Transverse colon (tissue), 4 donors: ENCODE measurements at places on chromosomes 12 and 14.

DNA sequence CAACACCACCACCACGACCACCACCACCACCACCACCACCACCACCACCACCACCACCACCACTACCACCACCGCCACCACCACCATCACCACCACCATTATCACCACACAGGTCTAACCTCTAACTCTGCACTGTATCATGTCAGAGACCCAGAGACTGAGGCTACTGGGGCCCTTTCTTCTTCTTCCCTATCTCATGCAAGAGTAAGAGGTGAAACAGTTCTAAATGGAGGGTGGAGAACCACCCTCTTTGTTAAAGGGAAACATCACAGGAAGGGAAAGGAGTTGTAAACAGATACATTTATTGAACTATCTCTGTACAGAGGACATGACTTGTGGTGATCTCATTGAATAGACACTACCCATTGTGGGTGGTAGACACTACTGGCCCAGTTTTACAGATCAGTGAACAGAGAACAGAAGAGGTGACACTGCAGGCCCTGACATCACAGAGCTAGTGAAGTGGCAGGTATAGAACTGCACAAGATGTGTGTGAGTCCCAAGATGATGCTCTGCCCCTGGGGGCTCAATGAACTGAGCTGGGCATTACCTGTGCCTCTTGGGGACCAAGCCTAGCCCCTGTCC, 91.6 kb downstream of the FOXN3 start:
- DNase-seq, result no peak

- DNase-seq, result peak; percentile 62
Observed at GRCh38 chr14:74401504-74402241, 24.3 kb downstream of the SYNDIG1L start.

- peak; percentile 72 for DNase-seq
Observed at GRCh38 chr12:124397807-124398577, 103.1 kb downstream of the RFLNA start.

DNA sequence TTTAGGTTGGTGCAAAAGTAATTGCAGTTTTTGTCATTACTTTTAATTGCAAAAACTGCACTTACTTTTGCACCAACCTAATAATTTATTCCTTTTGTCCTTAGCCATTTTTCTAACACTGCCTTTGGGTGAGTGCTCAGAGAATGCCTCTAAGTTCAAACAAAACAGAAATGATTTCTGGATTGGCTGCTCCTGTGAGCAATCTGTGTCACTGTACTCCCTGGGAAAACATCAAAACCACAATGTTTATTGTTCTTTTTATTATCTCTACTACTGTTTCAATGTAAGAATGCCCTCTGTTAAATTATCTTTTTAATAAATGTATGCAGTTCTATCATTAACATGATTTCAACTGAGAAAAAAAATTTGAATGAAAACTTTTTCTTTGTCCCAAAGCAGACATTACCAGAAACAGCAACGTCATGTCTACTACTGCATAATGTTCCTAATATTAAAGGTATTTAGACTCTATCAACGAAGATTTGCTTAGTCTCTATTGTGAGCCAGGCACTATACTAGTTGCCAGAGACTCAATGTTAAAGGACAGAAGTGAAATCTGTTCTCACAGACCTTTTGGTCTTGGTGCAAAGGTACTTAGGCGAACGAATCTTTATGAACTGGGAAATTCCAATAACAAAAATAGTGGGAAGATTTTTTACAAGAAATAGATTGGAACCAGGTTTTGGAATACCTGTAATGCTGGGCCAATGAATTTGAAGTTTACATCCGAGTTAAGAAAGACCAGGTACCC, 6.2 kb downstream of the SLC41A2 start:
- no peak for DNase-seq

GRCh38 chr12:7162691-7163114, 26.8 kb upstream of the PEX5 start:
- DNase-seq, result peak; percentile 32

GRCh38 chr14:37061697-37062096, 110.7 kb downstream of the SLC25A21 start:
- DNase-seq, result no peak

DNA sequence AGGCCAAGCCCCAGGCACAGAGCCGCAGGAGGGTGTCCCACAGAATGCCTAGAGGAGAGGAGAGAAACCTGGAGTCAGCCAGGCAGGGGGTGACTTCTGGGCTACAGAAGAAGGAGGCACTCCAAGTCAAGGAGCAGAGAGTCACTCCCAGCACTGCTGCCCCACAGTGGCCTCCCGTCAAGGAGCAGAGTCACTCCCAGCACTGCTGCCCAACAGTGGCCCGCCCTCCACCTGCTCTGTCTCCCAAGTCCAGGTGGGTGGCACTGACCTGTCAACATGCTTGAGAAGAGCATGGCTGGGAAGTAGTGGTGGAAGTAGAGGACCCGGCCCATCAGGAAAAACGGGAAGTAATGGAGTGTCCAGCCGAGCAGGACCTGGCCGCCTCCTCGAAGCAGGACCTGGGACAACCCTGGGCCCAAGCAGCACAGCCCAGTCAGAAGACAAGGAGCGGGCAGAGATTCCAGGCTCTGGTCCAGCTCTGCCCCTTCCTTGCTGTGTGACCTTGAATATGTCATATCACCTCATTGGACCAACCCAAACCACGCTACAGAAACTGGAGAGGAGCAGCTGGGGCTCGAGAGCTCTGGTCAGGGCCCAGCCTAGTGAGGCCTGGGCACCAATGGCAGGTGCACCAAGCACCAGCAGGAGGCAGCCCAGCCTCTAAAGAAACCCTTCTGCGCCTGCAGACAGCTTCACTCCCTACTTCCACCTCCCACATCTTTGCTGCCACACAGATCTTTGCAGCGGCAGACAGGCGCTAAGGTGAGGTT, 7.6 kb upstream of the NGB start:
- no peak for DNase-seq

GRCh38 chr14:103230021-103230420, 104.0 kb upstream of the EIF5 start:
- no peak for DNase-seq

DNA sequence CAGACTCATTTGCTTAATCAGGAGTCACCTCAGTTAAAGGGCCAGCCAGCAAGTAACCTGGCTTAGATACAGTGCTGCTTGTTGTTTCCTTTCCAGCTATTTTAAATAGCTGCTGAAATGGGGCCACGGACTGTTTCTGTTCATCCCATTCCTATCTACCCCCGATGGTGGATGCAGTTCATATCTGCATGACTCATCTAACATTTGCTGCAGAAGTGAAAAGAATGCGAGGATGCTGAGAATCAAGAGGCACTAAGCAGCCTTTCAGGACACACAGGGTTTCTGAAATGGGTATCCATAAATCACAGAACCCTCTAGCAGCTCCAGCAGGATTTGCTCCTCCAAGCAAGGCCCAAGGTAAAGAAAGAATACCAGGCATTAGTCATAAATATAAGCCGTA, 60.2 kb upstream of the RTRAF start:
- no peak for DNase-seq

DNA sequence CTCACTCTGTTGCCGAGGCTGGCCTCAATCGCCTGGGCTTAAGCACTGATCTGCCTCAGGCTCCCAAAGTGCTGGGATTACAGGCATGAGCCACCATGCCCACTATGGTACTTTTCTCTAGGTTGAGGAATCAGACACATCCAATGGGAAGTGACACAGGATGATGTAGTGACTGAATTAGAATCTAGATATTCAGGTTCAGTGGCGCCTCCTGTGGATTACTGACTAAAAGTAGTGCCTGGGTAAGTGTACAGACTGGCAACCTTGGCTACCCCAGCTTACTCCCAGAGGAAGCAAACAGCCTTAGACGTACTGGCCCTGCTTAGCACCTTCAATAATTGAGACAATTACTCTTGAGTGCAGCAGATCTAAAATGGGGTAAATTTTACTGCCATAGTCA, 22.8 kb downstream of the GALNT8 start:
- DNase-seq, result peak; percentile 51

- no peak for DNase-seq
Observed at GRCh38 chr14:34078117-34078743, 127.4 kb upstream of the EGLN3 start.

DNA sequence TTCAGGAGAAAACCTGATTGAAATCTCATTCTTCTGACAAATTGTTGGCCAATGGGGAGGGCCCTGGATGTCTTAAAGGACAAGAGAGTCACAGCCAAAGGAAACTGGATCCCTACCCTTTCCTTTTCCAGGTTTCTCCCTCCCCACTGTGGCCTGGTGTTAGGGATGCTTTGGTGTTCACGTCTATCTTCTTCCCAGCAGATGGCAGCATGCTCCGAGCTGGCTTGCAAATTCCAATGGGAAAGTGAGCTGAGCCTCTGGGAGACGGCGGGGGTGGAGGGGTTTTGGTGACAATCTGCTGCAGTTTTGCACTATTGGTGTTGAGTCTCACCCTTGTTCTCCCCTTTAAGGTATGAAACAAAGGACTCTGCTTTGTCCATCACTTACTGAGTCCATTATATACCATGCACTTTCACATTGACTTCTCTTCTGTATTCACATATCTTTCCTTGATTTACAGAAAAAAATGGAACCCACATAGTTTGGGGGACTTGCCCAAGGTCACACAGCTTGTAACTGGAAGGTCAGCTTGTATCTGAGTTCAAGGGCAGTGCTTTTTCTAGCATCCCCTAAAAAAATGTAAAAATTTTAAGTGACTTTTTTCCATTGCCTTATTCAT, 39.3 kb downstream of the CCDC177 start:
- peak; percentile 22 for DNase-seq

DNA sequence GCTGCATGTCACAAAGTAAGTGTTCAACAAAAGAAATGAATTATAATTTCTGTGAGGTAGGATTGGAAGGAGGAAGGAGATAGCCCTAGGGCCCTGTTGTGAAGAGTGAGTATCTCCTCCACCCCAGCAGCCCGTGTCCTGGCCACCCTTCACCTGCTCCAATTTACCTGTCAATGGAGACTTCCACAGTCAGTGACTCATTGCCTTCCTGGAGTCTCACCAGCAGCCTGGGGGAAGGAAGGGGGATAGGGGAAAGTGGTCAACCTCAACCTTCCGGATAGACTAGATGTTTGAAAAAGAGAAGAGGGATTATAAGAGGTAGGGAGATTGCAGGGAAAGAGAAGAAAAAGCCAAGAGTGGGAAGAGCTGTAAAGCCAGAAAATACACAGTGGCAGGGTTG, 9.2 kb downstream of the STAT2 start:
- no peak for DNase-seq

GRCh38 chr14:92415969-92416368, 93.0 kb downstream of the SLC24A4 start:
- DNase-seq, result no peak

GRCh38 chr12:94863321-94864035, 140.0 kb downstream of the NDUFA12 start:
- DNase-seq, result no peak

GRCh38 chr12:26825459-26826016, 7.5 kb downstream of the ITPR2 start:
- DNase-seq, result no peak

DNA sequence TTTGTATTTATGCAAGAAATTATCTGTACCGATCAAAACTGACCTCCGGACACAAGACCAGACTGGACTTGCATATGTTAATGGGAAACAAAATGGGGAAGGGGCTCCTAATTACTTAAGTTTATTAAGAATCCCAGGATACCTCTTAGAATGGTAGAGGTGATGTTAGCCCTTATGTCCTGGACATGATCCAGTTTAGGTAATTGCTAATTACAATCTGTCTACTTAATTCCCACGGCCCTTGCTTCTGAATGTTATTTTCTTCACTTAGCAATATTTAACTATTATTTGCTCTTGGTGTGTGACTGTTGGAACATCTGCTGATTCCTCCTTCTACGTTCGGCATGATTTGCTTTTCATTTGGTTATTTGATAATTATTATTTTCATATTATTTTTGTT, 644.0 kb downstream of the DIO2 start:
- DNase-seq, result no peak

DNA sequence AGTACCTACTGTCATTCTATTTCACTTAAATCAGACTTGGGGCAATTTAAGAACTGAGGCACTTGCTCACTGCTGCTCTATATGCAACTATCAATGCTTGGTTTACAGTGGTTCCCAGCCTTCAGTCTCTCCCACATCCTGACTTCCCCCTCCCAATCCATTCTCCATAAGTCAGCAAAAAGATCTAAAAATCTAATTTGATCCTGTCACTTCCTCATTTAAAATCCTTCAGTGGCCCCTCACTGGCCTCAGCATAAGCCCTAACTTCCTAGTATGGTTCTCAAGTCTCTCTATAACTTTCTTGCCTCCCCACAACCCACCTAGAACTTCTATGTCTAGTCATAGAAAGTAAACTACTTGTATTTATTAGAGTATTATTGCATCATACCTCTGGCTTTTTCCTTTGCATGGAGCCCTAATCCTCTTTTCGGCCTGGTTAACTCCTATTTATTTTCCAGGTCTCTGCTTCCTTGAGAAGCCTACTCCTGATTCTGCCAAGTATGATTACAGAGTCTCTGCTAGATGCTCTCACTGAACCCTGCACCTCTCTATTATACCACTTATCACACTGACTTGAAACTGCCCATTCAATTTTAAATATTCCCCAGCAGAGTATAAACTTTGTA, 130.6 kb downstream of the RALGAPA1 start:
- DNase-seq, result no peak

- DNase-seq, result no peak
Observed at GRCh38 chr12:7354529-7354928, 50.7 kb downstream of the ACSM4 start.

- no peak for DNase-seq
Observed at GRCh38 chr14:61563880-61564617, 131.3 kb upstream of the HIF1A start.

DNA sequence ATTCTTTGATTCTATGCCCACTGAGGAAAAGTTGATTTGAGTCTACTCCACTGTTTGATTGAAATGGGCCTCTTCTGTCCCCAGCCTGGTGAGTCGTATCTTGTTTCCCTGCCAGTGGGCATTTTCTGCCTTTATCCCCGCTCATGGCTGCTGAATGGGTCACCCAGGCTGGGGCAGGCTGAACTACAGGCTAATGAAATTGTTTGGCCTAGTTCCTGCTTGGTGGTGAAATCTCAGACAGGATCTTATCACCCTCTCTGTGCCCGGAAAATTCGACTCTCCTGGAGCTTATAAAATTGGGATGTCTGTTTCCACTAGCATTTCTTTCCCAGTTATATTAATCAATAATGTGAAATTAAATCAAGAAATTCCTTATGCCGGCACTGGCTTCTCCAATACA, 65.0 kb downstream of the CHST11 start:
- DNase-seq, result no peak

GRCh38 chr12:1819050-1819449, 1.3 kb upstream of the LRTM2 start:
- DNase-seq, result no peak
